ENCODE measurements at places on chromosomes 13 and 19.

GRCh38 chr13:27825072-27825471, 32.8 kb downstream of the GSX1 start:
- no peak for DNase-seq

- DNase-seq: no peak
These were observed 16.0 kb downstream of the SMG9 start for GRCh38 chr19:43738780-43739211.

DNA sequence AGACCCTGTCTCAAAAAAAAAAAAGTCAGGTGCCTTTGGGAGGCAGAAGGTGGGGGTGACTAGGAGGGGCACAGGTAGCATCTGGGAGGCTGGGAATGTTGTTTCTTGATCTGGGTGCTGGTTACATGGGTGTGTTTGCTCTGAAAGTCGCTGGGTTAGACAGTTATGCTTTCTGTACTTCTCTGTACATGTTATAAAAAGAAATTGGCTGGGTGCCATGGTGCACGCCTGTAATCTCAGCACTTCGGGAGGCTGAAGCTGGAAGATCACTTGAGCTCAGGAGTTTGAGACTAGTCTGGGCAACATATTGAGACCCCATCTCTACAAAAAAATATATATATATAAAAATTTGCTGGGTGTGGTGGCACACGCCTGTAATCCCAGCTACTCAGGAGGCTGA, 15.1 kb downstream of the NOSIP start:
- no peak for DNase-seq

- DNase-seq: no peak
These were observed 80.1 kb downstream of the DCLK1 start for GRCh38 chr13:36051082-36051481.

DNA sequence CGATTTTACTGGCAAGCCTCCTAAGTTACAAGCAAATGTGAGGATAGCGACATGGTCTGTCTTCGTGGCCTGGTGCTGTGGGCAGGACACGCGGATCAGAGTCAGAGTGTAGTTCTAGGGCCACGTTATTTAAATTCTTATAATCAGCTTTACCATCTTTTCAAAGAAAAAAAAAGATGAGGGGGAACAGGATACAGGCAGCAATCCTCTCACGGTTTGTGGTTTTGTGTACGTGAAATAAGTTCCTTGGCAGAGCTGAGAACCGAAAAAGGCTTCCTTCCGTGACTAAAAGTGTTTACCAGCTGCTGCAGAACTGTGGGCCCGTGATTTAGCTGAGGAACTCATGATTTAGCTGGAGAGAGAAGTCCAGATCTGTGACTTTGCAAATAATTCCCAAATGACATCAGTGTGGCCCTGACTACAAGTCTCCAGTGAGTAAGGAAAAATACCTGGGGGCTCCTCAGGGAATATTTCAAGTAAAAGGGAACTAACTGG, 27.2 kb downstream of the RCBTB2 start:
- peak; percentile 46 for DNase-seq

- no peak for DNase-seq
These were observed 128.1 kb downstream of the EFNB2 start for GRCh38 chr13:106407338-106407737.

DNA sequence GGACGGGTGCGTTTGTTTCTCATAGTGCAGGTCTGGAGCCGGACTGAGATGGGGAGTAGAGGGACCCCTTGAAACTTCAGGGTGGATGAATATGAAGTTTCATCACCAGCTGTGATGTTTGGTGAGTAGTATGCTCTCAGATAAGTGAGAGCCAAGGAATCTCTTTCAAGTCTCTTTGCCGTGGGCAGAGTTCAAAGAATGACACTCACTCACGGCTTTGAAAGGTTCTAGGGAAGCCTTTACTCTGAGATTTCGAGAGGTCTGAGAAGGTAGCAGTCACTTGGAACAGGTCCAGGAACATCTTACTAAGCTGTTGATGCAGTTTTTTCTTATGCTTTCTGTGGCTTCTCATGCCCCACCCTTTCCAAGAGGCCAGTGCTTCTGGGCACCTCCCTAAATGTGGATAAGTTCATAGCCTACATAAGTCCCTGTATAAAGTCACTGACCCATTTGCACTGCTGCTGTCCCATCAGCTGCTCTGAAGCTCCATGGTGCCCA, at the start of gene IGFL2:
TSS of gene IGFL2 (plus strand) at position 448 of the 498 bp plus-strand sequence. CDS start at position 489, 41 bp downstream.
- DNase-seq: no peak

- no peak for DNase-seq
These were observed 391.3 kb downstream of the EFNB2 start for GRCh38 chr13:106143930-106144709.

- no peak for DNase-seq
These were observed 11.8 kb upstream of the BTBD2 start for GRCh38 chr19:2027361-2027760.

DNA sequence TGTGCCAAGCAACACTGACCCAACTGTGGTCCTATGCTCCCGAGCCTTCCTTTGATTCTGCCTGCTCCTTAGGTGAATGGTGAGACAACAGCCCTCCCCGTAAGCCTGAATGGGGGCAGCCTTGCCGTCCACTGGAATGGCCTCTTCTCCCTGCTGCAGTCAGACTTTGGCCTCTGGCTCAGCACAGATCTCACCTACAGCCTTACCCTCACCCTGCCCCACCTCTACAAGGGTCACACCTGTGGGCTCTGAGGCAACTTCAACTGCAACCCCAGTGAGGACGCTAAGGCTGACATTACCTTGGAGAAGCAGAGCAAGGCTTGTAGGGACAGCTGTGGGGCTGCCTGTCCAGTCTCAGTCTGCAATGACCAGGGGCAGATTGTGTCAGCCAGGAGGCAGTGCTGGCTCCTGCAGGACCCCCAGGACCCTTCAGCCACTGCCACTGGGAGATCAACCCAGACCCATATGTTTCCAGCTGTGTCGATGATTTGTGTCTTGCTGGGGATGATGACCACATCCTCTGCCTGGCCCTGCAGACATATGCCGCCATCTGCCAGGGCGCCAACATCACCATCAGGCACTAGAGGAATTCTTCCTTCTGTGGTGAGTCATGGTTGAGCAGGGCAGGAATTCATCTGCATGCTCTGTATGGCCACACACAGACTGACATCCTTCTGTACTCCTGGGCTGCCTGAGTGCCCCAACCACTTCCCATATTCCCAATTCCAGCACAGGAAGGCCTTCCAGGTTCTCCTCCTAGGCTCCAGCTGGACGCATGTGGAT, 27.3 kb upstream of the FXYD3 start:
- DNase-seq: no peak

DNA sequence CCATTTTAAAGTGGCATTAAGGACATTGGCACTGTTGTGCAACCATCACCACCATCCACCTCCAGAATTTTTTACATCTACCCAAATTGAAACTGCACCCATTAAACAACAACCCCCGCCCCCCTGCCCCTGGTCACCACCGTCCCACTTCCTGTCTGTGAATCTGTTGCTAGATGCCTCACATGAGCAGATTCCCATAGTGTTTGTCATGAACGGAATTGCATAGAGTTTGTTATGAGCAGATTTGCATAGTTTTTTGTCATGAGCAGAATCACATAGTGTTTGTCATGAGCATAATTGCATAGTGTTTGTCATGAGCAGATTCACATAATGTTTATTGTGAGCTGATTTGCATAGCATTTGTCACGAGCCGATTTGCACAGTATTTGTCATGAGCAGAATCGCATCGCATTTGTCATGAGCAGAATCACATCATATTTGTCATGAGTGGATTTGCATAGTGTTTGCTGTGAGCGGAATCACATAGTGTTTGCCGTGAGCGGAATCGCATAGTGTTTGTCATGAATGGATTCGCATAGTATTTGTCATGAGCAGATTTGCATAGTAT, 54.0 kb upstream of the GTF3A start:
- DNase-seq: no peak

DNA sequence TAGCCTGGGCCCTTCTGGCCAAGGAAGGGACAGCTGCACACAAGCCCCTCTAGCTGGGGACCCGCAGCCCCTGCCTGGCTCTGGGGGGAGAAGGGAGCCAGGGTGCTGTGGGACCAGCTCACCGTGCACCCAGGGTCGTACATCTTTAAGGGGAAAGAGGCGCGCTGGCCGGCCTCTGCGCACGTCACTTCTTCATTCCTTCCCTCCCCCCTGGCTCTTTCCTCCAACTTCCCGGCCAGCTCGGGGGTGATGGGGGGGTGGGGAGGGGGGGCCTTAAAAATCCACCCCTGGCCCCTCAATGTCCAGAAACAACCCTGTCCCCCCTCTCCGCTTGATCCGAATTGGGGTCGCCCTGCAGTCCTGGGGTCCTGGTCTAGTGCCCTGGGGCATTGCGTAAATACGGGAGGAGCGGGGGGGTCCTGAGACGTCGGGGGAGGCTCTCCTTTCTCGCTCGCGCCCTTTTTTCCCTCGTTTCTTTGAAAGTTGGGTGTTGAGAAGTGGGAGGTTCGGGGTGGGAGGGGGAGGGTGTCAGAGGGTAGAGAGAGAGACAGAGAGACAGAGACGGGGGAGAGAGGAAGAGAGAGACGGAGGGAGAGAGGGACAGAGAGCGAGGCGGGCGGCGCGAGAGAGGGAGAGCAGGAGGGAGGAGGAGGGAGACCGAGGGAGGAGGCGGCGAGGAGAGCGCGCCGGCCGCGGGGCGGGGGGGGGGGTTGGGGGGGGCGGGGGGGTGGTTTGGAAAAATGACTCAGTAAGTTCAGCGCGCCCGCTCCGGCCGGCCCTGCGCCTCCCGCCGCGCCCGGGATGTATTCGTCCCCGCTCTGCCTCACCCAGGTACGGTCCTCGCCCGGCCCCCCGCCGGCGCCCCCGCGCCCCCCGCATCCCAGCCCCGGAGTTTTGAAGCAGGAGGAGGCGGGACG, at the start of gene NFIC:
TSS of gene NFIC (plus strand) at position 748 of the 917 bp plus-strand sequence. CDS start at position 802, 54 bp downstream.
- peak; percentile 56 for DNase-seq

GRCh38 chr19:1429750-1430149, 8.4 kb upstream of the RPS15 start:
- no peak for DNase-seq

- no peak for DNase-seq
These were observed 74.6 kb downstream of the MBNL2 start for GRCh38 chr13:97296740-97297139.

- no peak for DNase-seq
These were observed 178.6 kb downstream of the SHISA2 start for GRCh38 chr13:25873242-25873612.

DNA sequence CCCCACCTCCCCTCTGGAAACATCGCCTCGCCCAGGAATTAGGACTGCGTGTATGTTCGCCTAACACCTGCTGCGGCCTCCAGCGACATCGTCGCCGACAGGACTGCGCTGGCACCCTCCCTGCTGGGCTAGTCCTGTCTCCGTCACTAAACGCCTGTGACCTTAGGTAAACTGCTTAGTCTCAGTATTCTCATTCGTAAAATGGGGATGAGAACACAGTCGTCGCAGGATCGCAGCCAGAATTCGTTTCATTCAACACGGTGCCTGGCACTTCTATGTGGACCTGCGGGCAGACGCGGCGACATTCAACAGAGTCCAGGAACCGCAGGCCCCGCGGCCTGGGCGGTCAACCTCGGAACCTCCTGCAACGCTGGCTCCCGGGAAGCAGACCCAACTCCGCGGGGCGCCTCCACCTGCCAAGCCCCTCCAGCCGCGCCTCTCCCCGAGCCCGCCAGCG, 485 bp downstream of the CRYL1 start:
- DNase-seq: no peak

- DNase-seq: no peak
These were observed 18.4 kb upstream of the GAS6 start for GRCh38 chr13:113882267-113882630.

GRCh38 chr13:24500977-24501376, 11.6 kb downstream of the PARP4 start:
- DNase-seq: no peak

DNA sequence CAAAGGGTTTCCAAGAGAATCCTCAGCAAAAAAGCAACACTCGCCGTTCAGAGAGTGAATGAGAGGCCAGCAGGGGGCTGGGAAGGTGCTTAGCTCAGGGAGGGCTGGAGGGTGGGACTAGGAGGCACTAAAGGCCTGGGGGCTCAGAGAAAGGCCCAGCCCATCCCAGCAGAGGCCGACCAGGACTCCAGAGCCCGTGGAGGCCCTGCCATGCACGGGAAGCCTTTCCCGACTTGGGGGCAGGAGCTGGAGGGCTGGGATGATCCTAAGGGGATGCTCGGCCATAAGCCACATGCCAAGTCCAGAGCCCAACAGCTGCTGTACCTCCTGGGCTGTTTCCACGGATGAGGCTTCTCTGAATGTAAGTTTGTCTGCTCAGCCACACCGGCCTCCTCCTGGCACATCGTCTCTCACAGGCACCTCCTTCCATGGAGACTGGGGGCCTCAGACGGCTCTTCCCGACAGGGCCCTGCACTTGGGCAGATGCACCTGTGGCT, 19.5 kb downstream of the RASA3 start:
- DNase-seq: no peak

DNA sequence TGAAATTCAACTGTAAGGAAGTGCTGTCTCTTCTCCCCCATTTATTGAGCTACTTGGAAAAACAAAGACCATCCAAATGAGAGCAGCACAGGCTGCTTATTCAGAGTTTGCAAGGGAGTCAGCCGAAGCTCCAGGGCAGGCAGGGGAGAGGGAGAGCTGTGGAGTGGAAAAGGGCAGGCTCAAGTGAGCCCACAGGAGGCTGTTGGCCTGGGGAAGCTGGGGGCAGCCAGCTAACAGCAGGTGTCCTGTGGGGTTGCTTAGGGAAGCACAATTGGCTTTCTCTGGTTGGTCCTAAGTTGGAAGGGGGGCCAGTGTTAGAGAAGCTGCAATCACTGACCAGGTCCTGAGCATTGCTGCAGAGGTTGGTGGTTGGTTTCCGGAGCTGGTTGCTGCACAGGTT, 23.9 kb downstream of the SLC25A42 start:
- no peak for DNase-seq

DNA sequence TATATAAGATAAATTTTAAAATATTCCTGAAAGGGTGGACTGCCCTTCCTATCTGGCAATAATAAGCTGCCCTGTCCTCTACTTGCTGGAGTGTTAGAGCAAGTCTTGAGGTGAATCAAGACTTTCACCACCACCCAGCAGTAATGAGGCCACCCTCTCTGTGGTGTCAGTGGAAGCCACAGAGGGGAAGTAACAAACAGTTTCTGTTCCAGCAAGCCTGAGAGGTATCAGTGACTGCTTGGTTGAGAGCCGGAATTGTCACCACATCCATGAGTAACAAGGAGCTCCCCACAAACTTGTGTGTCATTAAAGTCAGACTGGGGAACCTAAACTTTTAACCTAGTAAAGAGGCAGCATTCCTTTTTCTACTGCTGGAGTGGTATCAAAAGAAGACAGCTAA, 532.7 kb upstream of the SPRY2 start:
- DNase-seq: no peak

DNA sequence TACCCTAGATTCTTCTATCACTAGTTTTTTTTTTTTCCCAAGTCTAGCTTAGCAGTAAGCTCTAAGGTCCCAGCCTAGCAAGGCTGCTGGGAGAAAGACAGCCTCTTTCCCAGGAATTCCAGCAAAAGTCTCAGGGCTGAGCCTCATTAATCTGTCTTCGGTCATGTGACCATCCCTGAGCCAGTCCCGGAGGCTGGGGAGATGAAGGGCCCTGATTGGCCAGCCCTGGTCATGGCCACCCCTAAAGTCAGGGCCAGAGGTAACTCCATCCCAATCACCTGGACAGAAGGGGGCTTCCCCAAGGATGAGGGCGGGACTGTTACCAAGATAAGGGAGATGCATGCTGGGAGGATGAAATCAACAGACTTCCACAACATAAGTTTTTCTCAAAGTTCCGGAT, 43.3 kb downstream of the CCNE1 start:
- no peak for DNase-seq

GRCh38 chr19:56156768-56157167, 15.7 kb downstream of the ZNF444 start:
- no peak for DNase-seq

- no peak for DNase-seq
These were observed 2.4 kb downstream of the PCSK4 start for GRCh38 chr19:1487576-1488281.

Data from activated CD4-positive, alpha-beta T cell treated with anti-CD3 and anti-CD28 coated beads for 4 hours (primary cell).